Stimulated activated CD4-positive, alpha-beta T cell treated with anti-CD3 and anti-CD28 coated beads, Interleukin-15, amount 100 ng/mL, for 48 hours (primary cell): ENCODE measurements at places on chromosomes 11 and 22.

DNA sequence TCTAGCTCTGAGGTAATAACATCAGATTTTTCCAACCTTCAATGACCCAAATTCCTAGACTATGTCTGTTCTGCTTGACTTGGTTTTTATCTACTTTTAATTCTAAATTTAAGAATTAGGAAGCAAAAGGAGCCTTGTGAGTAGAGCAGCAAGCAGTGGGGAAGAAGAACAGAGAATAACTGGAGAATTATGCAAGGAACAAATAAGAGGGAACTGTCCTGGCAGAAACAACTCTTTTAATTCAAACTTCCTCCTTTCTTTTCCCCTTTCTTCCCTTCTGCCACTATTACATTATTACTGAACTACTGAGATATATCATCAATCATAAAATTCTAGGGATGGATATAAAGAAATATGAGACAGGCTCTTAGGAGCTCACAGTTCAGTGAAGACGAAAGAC, 276.1 kb downstream of the SBF2 start:
- no peak for DNase-seq

GRCh38 chr22:42626951-42627625, 12.4 kb upstream of the POLDIP3 start:
- DNase-seq: no peak

DNA sequence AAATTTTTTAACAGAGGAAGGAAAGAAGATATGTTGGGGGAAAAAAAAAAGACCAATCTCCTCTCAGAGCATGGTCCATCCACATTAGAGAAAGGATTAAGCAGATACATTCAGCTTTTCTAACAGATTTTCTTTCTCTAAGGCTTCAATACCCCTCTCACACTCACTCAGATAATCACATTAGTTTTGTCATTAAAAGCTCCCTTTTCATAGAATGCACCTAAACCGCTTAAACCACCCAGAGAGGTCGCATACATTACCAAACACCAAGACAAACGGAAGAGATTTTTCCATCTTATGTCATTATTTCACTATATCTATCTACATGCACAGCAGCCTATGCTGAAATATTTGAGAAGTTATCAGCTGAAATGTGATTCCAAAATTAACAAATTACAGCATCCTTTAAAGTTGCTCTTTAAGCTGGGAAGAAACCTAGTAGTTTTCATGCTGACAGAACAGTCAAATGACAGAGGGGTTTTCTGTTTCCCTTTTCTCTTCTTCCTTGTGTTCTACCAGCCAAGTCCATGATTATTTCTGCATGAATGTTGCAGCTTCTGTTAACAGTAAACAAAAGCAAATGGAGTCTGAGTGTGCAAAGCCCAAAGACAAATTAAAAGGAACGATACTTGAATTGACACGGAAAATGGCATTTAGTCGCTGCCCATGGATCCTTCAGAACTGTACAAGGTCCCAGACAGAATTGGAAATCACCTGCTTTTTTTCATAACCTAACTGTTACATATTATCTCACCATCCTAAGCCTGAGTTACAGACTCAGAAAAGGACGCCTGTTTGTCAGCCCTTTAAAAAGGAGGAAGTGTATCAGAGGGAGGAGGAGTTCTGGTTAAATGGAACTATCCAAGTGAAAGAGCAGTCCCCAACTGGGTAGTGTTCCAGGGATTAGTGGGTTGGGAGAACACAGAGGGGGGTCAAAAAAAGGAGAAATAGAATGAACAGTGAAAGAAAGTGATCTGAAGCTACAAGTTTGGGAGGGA, 54.6 kb downstream of the PRCP start:
- DNase-seq: no peak

- DNase-seq: no peak
These were observed 6.9 kb upstream of the PHRF1 start for GRCh38 chr11:569158-569885.

DNA sequence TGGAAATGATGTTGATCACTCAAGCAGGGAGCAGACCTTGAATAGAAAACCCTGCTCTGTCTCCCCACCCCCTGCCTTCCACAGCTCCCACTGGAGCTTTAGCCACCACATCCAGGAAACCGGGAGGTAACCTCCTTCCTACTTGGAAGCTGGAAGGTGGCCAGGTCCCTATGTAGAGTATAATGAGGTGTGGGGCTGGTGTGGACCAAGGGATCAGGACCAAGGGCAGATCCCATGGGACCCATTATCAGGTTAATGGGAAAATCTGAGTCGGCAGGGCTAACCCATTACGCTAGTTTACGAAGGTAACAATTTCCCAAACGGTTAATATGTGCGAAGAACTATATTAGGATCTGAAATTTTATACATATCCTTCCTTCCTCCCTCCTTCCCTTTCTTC, 321.9 kb downstream of the MIAT start:
- DNase-seq: no peak

DNA sequence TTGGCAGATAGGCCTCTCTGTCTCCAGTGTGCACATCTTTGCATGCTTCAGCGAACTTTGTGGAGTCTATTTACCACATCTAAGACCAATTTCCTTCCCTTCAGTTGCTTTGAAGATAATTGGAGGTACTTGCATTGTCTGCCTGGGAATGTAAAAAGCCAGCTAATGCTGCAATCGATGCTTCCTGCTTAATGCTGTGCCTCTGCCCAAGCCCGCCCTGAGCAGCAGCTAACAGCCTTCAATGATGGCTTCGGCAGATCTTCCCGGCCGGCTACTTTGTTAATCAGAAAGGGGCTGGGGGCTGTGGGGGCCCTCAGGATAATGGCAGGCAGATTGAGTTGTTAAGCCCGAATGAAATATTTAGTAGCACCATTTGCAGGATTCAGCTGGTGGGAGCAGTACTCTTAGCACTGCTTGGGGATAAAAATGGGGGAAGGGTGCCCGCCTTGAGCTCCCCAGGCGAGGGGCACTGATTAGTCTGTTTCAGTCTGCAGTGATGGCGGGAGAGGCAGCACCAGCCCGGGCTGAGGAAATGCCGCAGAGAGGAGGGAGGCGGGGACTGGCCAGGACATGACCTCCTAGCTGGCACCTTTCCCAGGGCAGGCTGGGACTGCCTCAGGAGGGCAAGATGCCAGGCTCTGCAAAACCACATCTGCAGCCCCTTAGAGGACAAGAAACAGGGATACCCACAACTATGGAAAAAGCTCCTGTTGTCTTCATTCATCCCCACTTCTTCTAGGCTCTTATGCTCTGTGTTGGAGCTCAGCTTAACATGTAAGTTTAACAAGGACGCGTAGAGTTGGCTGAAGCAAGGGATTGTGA, 460.0 kb downstream of the BUD13 start:
- DNase-seq: no peak

- no peak for DNase-seq
These were observed 16.9 kb downstream of the RNF185 start for GRCh38 chr22:31176923-31177322.

DNA sequence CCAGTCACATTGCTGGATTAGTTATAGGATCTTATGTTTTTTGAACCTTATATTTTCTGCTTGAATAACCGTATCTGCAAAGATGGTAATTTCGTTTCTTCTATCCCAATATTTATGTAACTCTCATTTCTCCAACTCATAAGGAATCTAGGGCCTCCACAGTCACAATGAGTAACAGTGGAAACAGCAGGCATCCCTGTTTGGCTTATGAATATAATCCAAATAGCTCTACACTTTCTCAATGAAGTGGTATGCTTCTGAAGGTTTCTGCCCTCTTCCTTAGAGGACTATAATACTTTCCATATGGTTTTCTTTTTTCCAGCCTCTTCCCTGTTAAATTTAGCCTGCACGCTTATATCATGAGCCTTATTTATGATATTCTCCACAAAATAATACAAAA, 16.5 kb downstream of the ATP6V1E1 start:
- DNase-seq: no peak

- DNase-seq: no peak
These were observed 1.8 kb upstream of the PELI3 start for GRCh38 chr11:66464916-66465315.

- no peak for DNase-seq
These were observed 70.8 kb upstream of the MYOD1 start for GRCh38 chr11:17648528-17648927.

- DNase-seq: no peak
These were observed 62.6 kb downstream of the PKNOX2 start for GRCh38 chr11:125227151-125227550.

GRCh38 chr11:44823006-44823405, 96.2 kb downstream of the TSPAN18 start:
- DNase-seq: peak; percentile 1

DNA sequence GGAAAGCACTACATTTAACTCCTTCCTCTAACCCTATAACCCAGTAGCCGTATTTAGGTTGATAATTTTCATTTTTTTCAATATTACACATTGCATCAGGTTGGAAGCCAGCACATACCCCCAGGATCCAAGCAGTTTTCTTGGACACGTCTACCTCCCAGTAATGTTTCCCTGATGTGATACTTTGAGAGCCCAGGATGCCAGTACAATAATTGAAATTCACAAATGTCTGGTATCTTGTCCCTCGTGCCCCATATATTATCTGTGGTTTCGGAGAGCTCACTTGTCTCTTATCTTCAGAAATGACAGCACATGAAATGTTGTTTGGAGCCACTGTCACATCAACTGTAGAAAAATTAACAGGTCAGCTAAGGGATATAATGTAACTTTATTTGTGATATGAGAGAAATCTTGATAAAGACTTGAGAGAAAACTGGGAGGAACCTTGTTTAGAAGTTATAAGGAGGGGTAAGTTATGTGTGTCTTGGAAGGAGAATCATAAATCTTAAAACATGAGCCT, 19.8 kb downstream of the TRIM5 start:
- no peak for DNase-seq

DNA sequence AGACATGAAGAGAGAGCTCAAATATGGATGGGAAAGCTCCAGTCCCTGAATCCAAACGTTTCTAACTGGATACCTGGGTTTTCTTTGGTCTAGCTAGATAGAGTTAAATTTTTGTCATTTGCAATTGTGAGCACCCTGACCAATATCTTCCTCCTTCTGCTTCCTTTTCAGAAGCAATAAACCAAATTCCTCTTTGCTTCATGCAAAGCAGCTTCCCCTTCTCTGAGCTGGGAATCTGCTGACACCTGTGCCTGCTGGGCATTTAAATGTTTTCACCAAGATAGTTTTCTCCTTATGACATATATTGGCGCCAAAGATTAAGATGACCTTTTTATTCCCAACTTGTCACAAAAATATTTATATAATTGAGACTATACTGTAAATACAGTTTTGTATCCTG, 27.9 kb upstream of the PAK1 start:
- DNase-seq: no peak

DNA sequence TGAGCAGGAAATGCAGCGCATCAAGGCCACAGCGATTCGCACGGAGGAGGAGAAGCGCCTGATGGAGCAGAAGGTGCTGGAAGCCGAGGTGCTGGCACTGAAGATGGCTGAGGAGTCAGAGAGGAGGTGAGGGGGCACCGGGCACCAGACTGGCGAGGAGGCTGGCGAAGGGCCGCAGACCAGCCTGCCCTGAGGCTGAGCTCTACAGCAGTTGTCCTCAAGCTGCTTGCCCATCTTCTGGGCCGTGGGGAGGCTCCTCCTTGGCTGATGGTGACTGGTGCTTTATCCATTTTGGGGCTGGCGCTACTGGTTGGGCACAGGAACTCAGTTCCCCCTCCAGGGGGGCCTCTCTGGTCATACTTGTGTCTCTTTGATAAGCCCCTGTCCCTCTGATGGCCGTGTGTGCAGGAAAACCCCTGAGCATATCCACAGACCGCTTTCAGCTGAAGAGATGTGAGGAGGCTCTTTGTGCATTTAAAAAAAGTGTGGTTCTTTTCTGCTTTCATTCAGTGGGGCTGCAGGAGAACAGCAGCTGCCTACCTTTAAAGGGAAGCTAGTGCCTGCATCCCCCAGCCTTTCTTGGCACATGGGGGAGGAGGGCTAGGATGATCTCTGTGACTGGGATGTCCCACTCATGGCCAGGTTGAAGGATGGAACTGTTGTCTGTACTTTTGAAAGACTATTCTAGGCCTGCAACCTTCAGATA, 46.3 kb upstream of the CABP7 start:
- DNase-seq: no peak

DNA sequence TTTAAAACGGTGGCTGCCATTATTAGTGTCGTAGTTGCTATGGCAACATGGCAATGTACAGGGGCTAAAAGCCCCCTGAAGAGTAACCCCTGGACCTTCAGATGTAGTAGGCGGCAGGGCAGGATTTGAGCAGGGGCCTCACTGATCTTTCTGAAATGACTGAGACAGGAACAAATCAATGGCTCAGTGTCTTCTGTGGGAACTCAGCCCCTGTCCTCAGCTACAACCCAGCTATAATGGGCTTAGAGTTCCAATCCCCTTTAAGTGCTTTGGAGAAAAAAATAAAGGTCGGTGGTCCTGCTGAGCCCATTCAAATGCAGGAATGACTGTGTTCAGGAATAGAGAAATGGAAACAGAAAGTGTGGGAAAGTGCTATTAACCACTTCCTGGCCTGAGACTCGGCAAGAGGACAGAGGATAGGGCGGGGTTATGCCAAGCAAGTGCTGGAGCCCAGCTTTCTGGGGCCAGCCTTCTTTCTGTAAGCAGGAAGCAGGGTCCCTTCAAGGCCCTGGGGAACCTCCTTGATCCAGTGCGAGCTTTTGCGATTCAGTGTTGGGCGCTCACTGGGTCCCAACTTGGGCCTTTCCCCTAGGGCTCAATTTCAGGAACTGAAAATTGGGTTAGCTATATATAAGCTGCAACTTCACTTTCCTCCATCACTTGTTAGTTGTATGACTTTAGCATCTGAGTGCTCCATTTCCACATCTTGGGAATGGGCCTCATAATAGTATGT, 6.1 kb upstream of the CD82 start:
- DNase-seq: no peak

DNA sequence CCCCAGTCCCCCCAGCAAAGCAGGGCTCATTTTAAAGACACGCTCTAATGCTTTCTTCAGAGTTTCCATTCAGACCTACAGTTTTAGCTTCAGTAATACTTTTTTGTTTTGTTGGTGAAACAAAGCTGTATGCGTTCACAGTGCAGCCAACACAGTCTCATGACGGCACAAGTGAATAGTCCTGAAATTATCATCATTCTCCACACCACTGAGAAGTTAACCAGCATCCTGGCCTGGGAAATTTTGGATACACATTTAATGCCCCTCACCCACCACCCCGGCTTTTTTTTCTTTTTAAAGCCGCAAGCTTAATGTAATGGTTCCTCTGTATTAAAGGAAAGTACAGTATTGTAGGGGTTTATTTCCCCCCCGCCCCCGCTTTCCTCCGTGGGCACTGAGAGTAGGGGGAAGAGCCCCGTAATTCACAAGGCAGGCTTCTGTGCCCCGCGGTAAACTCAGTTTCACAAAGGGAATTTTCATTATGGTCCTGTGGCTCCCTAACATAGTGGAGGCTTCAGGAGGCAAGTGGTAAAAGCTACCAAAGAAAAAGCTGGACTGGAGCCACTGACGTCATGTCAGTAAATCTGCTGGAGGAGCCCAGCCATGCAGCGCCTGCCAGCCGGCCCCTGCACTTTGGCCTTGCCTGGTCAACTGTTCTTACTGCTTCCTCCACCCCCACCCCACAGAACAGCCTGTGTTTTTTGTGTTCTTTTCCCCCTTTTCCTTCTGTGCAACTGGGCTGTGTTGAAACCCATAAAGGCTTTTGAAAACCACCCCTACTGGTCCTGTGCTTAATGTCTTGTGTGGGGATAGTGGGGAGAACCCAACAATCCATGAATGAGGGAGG, 18.2 kb downstream of the TEAD1 start:
- no peak for DNase-seq

- DNase-seq: no peak
These were observed 20.9 kb downstream of the TRIM29 start for GRCh38 chr11:120116966-120117365.
